ENCODE measurements at places on chromosomes 1 and 21. TPM values are rescaled to one million over a fixed set of nuclear protein-coding genes. Genes with fewer than 3 reads are reported as not detected.

SEC16B gene
- total RNA-seq = 7.0 TPM

ADAM30 gene
- not detected for total RNA-seq

SAMSN1 gene
- total RNA-seq = 16.1 TPM

VANGL1 gene
- 14.8 TPM for total RNA-seq

CACNA1E gene
- total RNA-seq = 0.06 TPM

MTARC2 gene
- 18.2 TPM for total RNA-seq

MR1 gene
- total RNA-seq = 23.9 TPM

- H3K4me1 ChIP-seq = no peaks in the 10 kb centered on the region
- no peaks in the 10 kb centered on the region for H3K36me3 ChIP-seq
- no peaks in the 10 kb centered on the region for H3K27me3 ChIP-seq
- H3K4me3 ChIP-seq = no peak overlapping the region
- no peak for DNase-seq
- H3K27ac ChIP-seq = no peak overlapping the region
These were observed 796.9 kb downstream of the ADGRL2 start for GRCh38 chr1:82597649-82598048.

- no peak for DNase-seq
- no peaks in the 10 kb centered on the region for H3K4me1 ChIP-seq
- H3K27me3 ChIP-seq = no peaks in the 10 kb centered on the region
- H3K36me3 ChIP-seq = no peaks in the 10 kb centered on the region
These were observed 265.1 kb downstream of the PTPRU start for GRCh38 chr1:29501227-29501976.

DNA sequence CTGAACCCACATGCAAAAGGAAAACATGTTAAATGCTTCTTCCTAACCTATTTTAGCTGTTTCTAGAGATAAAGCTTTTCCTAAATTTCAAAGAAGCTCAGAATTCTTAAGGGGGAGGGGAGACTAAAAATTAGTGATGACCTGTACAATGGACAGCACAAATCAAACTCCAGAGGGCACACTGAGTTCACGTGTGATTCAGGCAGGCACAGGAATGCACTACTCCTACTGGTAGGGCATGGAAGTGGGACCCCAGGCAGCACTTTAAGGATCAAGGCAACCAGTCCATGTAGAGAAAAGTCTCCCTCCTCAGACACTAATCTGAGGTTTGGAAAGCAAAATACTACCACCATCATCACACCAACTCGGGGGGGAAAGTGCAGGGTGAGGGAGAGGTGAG is 31.3 kb upstream of the CLCA4 start:
- H3K27ac ChIP-seq = no peak overlapping the region
- no peak for DNase-seq
- H3K27me3 ChIP-seq = no peaks in the 10 kb centered on the region
- no peaks in the 10 kb centered on the region for H3K36me3 ChIP-seq
- H3K4me1 ChIP-seq = no peaks in the 10 kb centered on the region

DNA sequence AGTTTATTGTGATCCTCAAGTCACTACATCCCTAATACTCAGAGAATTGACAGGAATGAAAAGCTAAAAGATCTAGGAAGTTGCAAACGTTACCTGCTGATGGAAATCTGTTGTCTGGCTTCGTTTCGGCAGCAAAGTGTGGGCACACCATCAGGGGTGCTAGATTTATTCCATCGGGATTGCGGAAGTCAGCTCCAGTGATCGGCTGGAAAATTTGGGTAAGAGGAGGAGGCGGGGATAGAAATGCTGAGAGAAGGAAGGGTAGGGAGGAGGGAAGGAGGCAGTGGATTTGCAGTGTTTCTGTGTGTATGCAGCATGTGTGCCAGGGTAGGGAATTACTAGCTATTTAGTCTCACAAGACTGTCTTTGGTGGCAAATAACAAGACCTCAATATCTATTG is at the start of gene CTSK:
TSS of gene CTSK (minus strand) at position 140 of the 400 bp plus-strand sequence. CDS start 1,455 bp downstream, outside the sequence.
- H3K4me1 ChIP-seq = no peaks in the 10 kb centered on the region
- DNase-seq = no peak
- no peaks in the 10 kb centered on the region for H3K27me3 ChIP-seq
- no peak within 1 kb of the TSS for H3K27ac ChIP-seq
- H3K36me3 ChIP-seq = peaks cover 3% of the 10 kb centered on the region
- H3K4me3 ChIP-seq = peak within 1 kb of the TSS; percentile 88

GRCh38 chr21:36441715-36442114 is 38.2 kb downstream of the CLDN14 start:
- H3K27ac ChIP-seq = no peak overlapping the region
- no peaks in the 10 kb centered on the region for H3K4me1 ChIP-seq
- H3K36me3 ChIP-seq = no peaks in the 10 kb centered on the region
- DNase-seq = no peak
- H3K27me3 ChIP-seq = no peaks in the 10 kb centered on the region

GRCh38 chr1:174239541-174239940 is 80.2 kb downstream of the RABGAP1L start:
- H3K27ac ChIP-seq = no peak overlapping the region
- H3K4me1 ChIP-seq = no peaks in the 10 kb centered on the region
- H3K27me3 ChIP-seq = no peaks in the 10 kb centered on the region
- no peaks in the 10 kb centered on the region for H3K36me3 ChIP-seq
- no peak overlapping the region for H3K4me3 ChIP-seq
- no peak for DNase-seq

GRCh38 chr1:56404561-56405030 is 174.8 kb downstream of the PLPP3 start:
- H3K27ac ChIP-seq = peak overlapping the region; percentile 78
- DNase-seq = peak; percentile 74

DNA sequence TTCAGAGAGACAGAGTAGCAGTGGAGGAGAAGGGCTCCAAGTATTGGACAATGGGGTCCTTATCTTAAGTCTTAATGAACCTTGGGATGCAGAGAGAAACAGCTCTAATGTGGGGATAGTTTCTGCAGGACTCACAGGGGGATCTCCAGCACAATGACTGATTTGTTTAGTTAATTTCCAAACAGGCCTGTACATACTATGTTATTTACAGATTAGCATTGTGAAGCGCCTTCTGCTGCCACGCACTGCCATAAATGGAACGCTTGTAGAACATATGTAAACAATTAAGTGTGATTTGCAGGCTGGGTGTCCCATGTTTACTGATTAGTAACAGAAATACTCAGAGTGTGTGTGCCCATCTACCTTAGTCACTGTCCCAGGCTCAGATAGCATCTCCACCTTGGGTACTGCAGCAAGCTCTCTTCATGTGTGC is 56.1 kb downstream of the NTPCR start:
- H3K4me1 ChIP-seq = no peaks in the 10 kb centered on the region
- H3K4me3 ChIP-seq = no peak overlapping the region
- no peaks in the 10 kb centered on the region for H3K27me3 ChIP-seq
- no peak for DNase-seq

DNA sequence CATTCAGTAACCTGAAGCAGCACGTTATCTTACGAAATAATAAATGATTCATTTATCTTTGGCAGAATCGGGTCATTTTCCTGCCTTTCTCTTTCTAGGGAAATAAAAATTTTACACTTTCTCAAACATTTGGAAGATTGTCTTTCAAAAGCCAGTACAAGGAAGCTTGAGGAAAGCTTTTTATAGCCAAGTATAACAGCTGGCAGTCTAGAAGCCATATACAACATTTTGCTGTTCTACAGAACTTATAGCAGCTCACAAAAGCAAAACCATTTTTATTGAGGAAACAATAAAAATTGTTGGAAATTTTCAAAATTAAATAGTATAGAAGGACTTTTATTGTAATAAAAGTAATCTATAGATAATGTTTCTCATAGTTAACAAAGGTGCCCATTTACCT is 448.6 kb downstream of the SMYD3 start:
- H3K4me1 ChIP-seq = no peaks in the 10 kb centered on the region
- no peaks in the 10 kb centered on the region for H3K27me3 ChIP-seq
- H3K27ac ChIP-seq = no peak overlapping the region
- H3K36me3 ChIP-seq = no peaks in the 10 kb centered on the region

- H3K27me3 ChIP-seq = no peaks in the 10 kb centered on the region
- H3K4me3 ChIP-seq = no peak overlapping the region
- H3K27ac ChIP-seq = no peak overlapping the region
- no peaks in the 10 kb centered on the region for H3K4me1 ChIP-seq
These were observed 136.1 kb upstream of the HOOK1 start for GRCh38 chr1:59678493-59679228.

GRCh38 chr1:216523449-216524190 is 100.4 kb upstream of the USH2A start:
- H3K4me3 ChIP-seq = no peak overlapping the region
- H3K27me3 ChIP-seq = no peaks in the 10 kb centered on the region
- H3K36me3 ChIP-seq = no peaks in the 10 kb centered on the region
- H3K4me1 ChIP-seq = no peaks in the 10 kb centered on the region
- no peak overlapping the region for H3K27ac ChIP-seq

- no peaks in the 10 kb centered on the region for H3K27me3 ChIP-seq
- H3K4me3 ChIP-seq = no peak overlapping the region
- H3K4me1 ChIP-seq = no peaks in the 10 kb centered on the region
- no peaks in the 10 kb centered on the region for H3K36me3 ChIP-seq
- no peak overlapping the region for H3K27ac ChIP-seq
These were observed 134.5 kb upstream of the PKN2 start for GRCh38 chr1:88549536-88549935.

- no peaks in the 10 kb centered on the region for H3K27me3 ChIP-seq
- no peak overlapping the region for H3K27ac ChIP-seq
- no peak overlapping the region for H3K4me3 ChIP-seq
- no peaks in the 10 kb centered on the region for H3K4me1 ChIP-seq
These were observed 16.6 kb upstream of the AJAP1 start for GRCh38 chr1:4637616-4638344.

DNA sequence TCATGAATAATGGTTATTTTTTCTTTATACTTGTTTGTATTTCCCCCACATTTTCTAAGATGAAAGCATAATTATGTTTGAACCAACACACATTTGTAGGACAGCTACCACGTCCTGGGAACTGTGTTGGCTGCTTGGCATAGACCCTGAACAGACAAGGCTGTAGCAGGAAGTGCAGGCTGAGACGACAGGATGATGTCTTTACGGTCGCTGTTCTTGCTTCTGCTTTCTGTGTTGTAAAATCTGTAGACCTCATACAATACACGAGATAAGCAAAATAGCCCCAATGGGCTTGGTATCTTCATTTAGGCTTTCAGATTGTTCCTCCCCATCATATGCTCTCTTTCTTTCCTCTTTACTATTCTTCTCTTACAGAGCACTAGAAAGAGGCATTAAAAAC is 23.3 kb upstream of the OTUD3 start:
- no peak overlapping the region for H3K27ac ChIP-seq
- H3K36me3 ChIP-seq = no peaks in the 10 kb centered on the region
- no peak overlapping the region for H3K4me3 ChIP-seq
- no peaks in the 10 kb centered on the region for H3K4me1 ChIP-seq

DNA sequence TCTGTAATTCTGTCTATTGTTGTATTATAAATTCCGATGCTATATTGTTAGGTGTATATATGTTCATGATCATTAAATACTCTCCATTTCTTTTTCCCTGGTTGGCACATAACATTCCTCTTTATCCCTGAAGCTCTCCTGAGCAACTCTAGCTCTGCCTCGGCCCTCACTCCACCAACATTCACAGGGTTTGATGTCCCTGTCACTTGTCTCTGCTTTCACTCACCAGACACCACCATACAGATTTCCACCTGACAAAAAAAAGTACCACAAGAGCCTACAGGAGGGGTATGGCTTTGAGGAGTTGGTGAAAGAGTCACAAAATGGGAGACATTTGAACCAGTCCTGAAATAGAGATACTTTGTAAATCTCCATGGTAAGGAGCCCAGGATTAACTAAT is 8.8 kb upstream of the TSPEAR start:
- no peak for DNase-seq
- H3K4me1 ChIP-seq = no peaks in the 10 kb centered on the region
- no peak overlapping the region for H3K27ac ChIP-seq
- H3K36me3 ChIP-seq = no peaks in the 10 kb centered on the region
- H3K27me3 ChIP-seq = no peaks in the 10 kb centered on the region

GRCh38 chr21:45413922-45414321 is 9.0 kb downstream of the COL18A1 start:
- H3K4me1 ChIP-seq = no peaks in the 10 kb centered on the region
- peak; percentile 70 for DNase-seq
- no peak overlapping the region for H3K4me3 ChIP-seq
- H3K27ac ChIP-seq = no peak overlapping the region

GRCh38 chr1:220891224-220892085 is 12.2 kb downstream of the HLX start:
- no peaks in the 10 kb centered on the region for H3K36me3 ChIP-seq
- no peak for DNase-seq
- no peaks in the 10 kb centered on the region for H3K27me3 ChIP-seq
- no peaks in the 10 kb centered on the region for H3K4me1 ChIP-seq
